Thyroid gland (tissue), 4 donors: ENCODE measurements at places on chromosomes 3 and 15. TPM values are rescaled to one million over a fixed set of nuclear protein-coding genes. Genes with fewer than 3 reads are reported as not detected.

GRCh38 chr15:42273900-42274701 lies 868 bp upstream of the TMEM87A start:
- DNase-seq = peak; percentile 57

DNA sequence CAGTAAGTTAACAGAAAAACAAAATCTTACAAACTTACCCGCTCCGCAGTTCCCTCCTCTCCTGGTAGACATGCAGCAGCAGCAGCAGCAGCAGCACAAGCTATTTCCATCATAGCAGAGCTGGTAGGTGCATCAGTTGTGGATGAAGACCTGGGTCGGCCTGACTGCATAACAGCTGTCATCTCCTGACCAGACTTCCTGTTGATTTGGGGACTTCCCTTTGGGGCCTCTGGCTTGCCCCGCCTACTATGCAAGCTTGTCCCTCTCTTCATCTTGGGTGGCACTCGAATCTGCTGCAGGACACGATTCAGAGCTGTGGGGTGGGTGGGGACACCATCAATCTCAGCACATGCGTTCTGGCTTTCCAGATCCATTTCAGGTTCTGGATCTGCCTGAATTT lies 65.7 kb downstream of the TMCC1 start:
- DNase-seq = no peak

- peak; percentile 26 for DNase-seq
Measured at GRCh38 chr3:32856355-32856889, 38.6 kb downstream of the TRIM71 start.

GRCh38 chr3:135895734-135896121 lies 69.8 kb upstream of the PPP2R3A start:
- DNase-seq = no peak

DNA sequence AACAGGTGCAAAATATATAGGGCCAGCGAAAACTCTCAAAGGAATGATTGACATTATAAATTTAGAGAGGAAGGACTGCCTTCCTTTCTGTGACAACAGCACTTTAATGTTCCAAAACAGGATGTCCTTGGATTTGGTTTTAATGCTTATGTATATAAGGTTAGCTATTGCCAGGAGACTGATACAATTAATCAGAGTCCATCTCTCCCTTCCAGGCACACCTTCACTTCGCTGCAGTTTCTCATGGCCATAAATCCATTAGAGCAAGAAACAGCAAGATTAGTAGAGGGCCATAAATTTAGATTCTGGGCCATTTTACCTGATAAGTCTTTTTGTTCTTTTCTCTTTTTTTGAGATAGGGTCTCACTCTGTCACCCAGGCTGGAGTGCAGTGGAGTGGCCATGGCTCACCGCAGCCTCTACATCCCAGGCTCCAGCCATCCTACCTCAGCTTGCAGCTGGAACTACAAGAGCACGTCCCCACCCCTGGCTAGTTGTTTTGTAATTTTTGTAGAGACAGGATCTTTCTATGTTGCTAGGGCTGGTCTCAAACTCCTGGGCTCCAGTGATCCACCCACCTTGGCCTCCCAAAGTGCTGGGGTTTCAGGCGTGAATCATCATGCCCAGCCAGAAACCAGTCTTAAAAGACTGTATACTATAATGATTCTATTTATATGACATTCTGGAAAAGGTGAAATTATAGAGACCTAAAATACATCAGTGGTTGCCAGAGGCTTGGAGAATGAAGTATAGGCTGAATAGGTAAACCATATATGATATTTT lies 15.7 kb upstream of the TFRC start:
- no peak for DNase-seq

DNA sequence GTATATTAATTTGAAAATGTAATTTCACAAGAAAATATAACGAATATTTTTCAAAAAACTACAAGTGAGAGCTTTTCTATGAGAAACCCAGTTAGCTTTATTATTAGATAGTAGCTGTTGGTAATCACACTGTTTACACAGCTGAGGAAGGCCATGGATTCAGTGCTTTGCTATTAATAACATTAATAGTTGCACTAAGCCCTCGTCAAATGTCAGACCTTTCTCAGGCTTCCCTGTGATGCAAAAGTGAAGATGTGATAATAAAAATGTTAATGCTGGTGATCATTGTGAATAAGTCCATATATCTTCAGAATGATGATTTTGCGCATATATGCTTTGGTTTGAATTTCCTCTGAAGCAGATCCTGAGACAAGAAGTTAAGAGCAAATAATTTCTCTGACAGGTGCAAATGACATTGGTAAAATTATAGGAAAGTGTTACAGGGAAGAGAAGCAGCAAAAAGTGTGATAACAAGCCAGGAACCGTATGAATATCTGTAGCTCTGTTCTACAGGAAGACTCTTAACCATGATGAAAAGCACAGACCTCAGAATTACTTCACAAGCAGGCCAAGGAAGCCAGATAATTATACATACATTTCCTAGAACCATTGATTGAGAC lies 56.5 kb upstream of the CNTN6 start:
- no peak for DNase-seq

DNA sequence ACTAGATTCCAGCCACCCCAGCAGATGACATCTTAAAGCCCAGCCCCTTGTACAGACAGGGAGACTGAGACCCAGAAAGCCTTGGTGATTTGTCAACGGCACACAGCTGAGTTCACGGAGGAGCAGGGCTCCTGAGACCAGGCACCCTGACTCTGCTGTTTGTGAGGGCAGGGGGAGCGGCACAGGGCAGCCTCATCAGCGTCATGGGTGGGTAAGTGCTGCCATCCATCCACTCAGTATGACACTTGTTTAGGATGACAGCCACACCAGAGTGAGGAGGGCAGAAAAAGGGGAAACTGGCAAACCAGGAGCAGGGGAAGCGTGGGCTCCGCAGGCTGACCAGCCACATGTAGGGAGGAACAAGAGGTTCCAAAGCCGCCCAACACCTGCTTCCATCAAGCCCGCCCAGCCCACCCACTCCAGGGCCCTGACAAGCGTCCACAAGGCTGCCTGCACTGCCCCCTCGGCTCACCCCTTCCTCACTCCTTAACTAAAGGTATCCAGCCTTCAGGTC lies 19.9 kb downstream of the RBPMS2 start:
- no peak for DNase-seq

GRCh38 chr3:197010556-197011351 lies 18.9 kb downstream of the MELTF start:
- DNase-seq = no peak

GRCh38 chr3:131802029-131802428 lies 232.8 kb downstream of the CPNE4 start:
- DNase-seq = no peak

DNA sequence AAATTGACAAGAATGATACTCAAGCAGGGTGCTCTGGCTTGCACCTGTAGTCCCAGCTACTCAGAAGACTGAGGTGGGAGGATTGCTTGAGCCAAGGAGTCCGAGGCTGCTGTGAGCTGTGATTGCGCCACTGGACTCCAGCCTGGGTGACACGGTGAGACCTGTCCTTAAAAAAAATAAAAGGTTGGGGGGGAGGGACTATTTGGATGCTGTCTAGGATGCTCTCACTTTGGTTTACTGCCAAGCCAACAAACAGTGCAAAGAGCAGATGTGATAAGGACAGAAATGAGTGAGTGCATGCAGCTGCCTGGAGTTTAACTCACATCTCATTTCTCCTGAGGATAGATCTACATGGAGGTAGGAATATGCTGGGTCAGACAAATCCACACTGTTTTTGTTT lies 130.0 kb downstream of the FRMD4B start:
- DNase-seq = no peak

DNA sequence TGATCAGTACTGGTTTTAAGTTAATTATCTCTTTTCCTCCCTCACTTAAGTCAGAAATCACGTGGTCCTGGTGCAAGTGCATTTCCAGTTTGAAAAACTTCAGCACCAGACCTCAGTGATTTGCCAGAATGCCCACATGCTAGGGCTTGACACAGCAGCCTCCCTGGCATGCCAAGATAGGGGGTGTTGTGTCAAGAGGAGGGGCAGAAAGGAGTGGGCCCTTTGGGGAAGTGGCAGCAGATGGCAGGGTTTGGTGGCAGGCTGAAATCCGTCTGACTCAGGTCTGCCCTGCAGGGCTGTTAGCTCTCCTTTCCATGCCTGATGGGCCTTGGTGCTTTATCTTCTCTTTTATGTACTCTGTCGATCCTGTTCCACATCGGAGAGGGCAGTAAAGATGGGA lies 23.4 kb downstream of the PXK start:
- peak; percentile 52 for DNase-seq

GRCh38 chr3:53219895-53220483 lies 35.8 kb downstream of the TKT start:
- DNase-seq = peak; percentile 91

Gene SYNM
- total RNA-seq = 18.8 TPM

Gene THAP10
- 5.4 TPM for total RNA-seq

Gene CDHR4
- total RNA-seq = not detected

Gene SPINT1
- 134 TPM for total RNA-seq

Gene ENTPD3
- 4.2 TPM for total RNA-seq
